ENCODE measurements at places on chromosomes 6 and 20.
A peak's percentile ranks its signal among the peaks of the same experiment; 100 is the strongest.

- no peak for DNase-seq
These were observed 239.2 kb downstream of the TPBG start for GRCh38 chr6:82602776-82603175.

DNA sequence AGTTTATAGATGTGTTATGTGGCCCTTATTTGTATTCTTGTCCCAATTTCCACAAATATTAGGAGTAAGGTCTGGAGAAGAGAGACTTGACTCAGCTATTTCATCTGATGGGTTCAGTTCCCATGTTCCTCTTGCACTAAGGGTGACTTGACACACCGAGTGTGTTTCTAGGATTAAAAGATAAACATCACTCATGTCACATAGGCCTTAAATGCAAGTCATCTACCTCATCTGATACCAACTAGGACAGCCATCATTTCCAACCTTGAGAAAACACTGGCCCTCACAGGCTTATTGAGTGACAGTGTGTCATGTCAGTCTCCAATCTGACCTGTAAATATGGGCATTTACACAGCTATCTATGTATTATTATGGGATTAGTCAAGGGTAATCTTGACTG is 53.0 kb upstream of the ADGRF5 start:
- DNase-seq = no peak

DNA sequence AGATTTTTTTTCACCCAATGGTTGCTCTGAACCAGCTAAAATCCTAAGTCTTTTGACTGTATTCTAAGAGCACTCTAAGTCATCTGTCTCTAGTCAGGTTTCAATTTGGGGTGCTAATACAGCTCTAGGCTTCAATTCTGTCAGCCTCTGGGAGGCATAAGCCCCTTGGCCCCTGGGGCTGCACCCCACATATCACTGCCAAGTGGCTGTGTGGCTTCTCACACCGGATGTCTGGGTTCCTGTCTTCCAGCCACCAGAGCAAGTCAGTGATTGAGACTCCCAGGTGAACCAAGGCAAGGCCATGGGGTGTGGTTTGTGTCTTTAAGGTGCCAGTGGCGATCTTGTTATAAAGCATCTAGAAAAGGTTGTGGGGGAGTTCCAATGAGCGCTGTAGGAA is 136.5 kb downstream of the TMEM242 start:
- no peak for DNase-seq

- DNase-seq = peak; percentile 80
These were observed 157.7 kb downstream of the GJA1 start for GRCh38 chr6:121593011-121593641.

DNA sequence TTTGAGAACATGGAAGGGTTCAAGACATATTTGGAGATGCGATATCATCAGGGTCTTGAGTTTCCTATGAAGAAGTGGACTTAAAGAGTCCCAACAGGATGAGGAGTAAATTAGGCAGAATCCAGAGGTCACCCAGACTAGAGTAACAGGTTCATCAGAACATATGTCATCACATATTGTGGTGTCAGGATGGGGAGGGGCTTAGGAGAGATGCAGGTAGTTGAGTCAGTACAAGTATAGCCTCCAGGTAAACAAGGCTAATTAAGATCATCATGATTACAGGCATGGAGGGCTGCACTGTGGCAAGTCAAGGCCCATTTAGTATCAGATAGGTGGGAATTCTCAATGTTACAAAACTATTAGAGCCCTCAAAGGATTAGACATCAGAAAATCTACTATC is 90.1 kb upstream of the PAK5 start:
- DNase-seq = no peak

DNA sequence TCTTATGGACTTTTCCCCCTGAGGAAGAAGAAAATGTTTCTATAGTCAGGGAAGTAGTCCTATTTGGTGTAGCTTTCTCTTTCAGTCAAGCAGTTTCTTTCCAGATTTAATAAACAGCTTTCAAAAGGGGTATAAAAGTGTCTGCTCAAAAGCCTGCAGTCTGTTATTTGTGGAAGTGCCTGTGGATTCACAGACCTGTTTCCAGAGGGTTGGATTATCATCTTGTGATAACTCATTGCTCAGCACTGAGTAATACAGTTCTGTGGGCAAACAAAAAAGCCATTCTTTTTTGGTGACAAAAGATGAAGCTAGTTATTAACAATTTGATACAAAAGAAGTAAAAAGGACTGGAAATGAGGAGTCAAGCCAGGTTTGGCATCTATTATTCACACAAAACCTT is 358.2 kb upstream of the ID4 start:
- no peak for DNase-seq

DNA sequence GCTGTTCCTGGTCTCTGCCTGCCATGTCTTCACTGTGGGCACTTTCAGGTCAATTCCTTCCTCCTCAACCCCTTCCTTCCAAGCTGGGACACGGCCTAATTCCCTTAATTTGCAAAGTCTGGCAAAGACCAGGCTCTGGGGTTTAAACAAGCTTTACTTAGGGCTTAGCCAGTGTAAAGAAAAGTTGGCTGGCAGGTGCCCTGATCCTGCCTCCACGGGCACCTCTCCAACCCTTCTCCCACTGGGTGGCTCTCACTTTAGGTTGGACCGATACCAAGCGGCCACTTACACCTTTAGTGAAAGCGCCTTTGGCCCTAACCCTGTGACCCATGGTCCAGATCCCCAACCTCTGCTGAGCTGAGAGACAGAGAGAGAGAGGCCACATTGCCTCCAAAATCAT is 13.7 kb upstream of the MLN start:
- DNase-seq = no peak

DNA sequence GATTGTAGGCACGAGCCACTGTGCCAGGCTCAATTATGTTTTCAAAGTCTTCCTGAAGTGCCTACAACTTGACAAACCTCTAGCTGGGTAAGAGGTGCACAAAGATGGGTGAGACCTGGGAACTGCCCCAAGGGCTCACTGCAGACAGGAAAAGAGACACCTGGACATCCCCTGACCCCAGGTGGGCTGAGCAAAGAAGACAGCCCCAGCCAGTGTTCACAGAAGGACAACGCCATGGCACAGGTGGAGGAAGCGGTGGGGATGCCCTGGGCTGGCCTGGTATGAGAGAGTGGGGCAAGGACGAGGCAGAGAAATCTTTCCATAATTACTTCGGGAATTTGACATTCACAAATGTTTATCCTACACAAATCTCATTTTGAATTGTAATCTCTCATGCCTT is 278.9 kb downstream of the SMOC2 start:
- no peak for DNase-seq

- no peak for DNase-seq
These were observed 14.0 kb downstream of the RBL1 start for GRCh38 chr20:37081717-37082289.

GRCh38 chr6:105431226-105431625 is 28.3 kb upstream of the PREP start:
- DNase-seq = peak; percentile 72

DNA sequence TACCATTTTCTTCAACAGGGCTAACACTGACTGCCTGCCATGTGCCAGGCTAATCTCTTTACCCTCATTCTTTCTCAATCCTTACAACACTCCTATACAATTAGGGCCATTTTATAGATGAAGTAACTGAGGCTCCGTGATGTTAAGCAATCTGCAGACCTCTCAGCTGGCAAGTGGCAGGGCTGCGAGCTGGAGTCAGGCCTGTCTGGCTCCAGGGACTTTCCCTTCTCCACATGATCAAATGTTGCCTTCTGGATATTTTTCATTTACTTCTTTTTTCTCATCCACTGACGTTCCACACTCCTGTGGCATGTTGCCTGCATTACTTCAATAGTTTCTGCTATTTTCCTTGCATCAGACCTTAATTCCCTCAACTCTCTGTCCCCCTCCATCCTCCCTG is 55.2 kb upstream of the TAGAP start:
- no peak for DNase-seq

DNA sequence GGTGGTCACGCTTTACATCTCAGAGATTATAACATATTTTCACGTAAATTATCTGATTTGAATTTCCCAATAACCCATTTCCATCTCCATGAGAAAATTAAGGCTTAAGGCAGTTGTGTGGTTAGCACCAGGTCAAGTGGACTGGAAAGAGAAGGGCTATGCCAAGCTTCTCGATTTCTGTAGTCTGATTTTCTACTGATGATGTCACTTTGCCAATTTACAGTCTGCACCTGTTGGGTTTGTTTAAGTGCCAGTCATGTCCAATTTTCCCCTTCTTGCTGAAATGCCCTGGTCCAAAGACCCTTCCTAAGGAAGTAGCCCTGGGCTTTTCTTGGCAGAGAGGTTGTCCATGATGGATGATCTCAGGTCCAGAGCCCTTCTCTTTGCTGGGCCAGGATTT is 562.3 kb upstream of the BTBD3 start:
- DNase-seq = no peak

GRCh38 chr6:147390909-147391536 is 117.5 kb upstream of the SAMD5 start:
- peak; percentile 76 for DNase-seq

DNA sequence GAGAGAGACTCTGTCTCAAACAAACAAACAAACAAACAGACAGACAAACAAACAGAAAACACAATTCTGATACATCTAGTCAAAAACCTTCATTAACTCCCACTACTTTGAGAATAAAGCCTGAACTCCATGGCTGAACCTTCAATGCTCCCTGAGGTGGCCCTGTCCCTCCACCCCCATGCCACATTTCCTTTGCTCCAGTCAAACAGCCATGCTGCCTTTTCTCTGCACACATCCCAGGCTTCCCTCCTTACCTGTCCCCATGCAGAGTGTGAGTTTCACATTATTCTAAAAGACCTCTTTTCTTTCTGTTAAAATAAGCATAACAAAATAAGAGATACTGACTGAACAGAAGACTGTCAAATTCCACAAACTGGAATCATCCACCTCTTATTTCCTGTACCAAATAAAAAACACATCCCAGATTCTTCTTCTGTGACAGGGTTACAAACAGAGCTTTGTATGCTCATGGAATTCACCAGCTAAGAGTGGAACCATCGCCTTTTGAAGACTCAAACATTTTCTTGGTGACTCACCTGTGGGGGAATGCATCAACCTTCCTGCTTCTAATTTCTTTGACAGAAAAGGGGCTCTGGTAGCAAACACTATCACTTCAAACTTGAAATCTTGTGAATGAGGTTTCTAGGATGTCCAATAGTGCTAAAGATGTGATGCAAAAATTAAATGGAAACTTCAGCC is 71.0 kb upstream of the SLC22A16 start:
- DNase-seq = no peak

- DNase-seq = peak; percentile 24
These were observed 196.0 kb downstream of the MAFB start for GRCh38 chr20:40493071-40493470.

DNA sequence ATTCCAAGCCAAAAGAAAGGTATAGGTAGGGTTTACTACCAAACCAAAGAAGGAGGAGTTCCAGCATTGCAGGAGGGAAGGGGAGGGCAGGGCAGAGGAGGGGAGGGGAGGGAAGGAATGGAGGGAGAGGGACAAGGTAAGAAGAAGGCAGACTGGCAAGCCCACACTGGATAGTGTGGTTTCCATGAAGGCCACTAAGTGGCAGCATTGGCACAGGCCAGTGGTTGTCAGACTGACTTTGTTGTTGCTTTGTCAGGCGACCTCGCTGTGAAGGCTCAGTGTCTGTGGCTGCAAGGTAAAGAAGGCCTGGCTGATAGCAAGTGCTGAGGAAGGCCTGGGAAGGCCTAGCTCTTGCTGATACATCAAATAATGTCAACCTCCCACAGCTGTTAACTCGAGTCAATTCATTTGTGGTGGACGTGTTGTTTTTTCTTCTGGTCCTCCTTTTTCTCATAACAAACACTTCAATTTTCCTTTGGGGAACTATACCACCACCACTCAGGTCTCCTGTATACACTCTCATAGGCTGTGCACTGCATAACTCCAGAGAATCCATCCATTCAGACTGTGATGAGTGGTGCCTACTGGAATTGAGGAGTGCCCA is 7.7 kb upstream of the ZNF334 start:
- DNase-seq = peak; percentile 10

DNA sequence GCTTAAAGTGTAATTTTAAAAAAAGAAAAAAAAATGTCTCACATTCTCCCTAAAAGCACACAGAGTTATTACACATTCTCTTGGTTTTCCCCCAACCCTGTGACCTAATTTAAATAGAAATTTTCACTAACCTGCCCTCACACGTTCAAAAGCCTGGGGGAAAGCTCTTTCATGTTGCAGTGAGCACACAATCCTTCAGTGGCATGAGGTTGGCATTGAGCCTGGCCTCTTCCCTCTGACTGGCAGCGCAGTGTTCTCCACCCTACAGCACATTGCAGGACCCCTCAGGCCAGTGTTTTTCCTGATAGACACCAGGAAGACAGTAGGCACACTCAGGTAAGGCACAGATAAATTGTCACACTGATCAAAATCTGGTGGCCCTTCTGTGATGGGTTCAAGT is 34.1 kb downstream of the TNFRSF21 start:
- no peak for DNase-seq

DNA sequence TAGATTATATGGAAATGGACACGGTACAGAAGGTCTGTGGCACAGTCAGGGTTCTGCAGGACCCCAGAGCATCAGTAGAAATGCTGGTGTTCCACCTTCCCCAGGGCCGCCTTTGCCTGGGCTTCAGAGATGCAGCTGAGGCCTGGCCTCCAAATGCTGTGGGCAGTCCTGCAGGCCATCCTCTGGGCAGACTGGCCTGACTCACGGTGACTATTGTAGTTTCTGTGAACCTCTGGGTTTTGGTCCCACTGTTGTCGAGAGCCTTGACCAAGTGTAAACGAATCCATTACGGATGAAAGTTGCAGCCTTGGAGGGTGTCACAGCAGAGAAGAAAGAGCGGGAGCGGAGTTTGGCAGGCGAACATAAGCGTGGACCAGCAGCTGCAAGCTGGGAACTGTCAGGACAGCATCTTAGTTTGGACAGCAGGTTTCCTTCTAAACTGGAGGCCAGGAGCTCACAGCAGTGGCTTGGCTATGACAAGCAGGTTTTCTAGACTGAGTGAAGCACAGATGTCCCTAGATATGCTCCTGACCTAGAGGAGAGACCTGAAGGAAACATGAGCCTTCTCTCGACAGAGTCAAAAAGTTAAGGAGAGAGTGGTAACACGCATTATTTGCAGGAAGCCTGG is 46.2 kb upstream of the BCLAF1 start:
- DNase-seq = no peak

GRCh38 chr20:36969478-36970186 is 18.1 kb upstream of the SAMHD1 start:
- no peak for DNase-seq

- DNase-seq = no peak
These were observed 11.9 kb upstream of the ZFAND3 start for GRCh38 chr6:37807656-37808055.

- no peak for DNase-seq
These were observed 7.9 kb downstream of the GPLD1 start for GRCh38 chr6:24481449-24481848.
